ENCODE measurements at places on chromosomes 3 and 15.

DNA sequence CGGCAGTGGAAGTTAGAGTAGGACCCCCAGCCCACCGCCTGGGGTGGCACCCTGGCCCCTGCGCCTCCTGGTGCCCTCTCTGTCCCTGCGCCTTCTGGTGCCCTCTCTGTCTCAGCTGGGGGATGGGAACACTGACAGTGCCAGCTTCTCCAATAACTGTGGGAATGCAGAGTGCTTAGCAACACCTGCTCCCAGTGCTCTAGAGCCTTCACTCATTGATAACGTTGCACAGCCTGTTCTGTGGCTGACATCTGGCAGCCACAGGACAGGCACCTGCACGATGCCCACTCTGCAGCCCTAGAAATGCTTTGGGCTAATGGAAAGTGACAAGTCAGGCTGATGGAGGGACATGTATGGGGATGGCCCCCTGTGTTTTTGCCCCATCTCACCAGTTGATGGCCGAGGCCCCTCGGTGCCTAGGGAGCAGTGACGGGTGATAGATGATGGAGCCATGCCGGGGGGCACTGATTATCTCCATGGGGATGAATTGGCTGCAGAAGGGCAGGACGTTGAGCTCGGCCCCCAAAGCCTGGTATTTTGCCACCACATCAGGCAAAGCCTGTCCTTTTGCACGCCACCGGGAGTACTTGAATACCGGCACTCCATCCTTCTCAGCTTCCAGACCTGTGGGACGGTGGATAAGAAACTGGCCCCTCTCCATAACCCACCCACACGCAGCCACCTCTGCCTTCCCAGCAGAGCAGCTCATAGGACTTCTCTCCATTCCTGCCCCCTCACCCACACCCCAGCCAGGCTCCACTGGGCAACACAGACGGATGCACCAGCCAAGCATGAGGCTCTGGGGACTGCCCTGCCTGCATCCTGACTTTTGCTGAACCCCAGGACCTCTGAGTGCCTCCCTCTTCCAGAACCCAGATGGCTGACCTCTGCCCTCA, 22.1 kb downstream of the ALDH1L1 start:
- no peak for DNase-seq

DNA sequence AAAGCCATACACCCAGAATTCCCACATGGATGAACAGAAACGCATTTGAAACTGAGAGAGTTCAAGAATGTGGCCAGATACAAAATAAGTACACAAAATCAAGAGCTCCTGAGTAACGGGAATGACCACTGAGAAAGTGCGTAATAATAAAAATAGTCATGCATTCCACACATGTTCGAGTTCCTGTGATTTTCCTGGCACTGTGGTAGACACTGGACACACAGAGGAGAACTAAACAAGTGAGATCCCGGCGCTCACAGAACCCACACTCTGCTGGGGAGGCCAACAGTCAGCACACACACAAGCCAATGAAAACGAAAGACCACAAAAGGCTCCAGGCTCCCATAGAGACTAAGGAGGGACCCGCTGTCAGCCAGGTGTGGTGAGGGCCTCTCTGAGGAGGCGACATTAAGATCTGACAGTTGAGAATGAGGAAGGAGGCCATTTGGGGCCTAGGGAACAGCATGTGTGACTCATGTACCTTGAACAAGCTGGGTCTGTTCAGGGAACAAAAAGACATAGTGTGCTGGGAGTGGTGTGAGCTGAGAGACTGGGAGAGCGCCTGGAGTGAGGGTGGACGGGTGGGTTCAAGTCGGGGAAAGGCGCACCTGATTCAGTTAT, 5.1 kb downstream of the FAM107A start:
- DNase-seq: no peak

- no peak for DNase-seq
These were observed 236.6 kb downstream of the PLCL2 start for GRCh38 chr3:17121336-17121735.

GRCh38 chr3:153855772-153856171, 265.4 kb upstream of the ARHGEF26 start:
- no peak for DNase-seq

GRCh38 chr3:13017361-13018042, 55.7 kb downstream of the IQSEC1 start:
- DNase-seq: no peak
